ENCODE measurements at places on chromosomes 3 and 15.

- no peak for DNase-seq
Measured at GRCh38 chr3:197748597-197749314, 927 bp upstream of the FYTTD1 start.

DNA sequence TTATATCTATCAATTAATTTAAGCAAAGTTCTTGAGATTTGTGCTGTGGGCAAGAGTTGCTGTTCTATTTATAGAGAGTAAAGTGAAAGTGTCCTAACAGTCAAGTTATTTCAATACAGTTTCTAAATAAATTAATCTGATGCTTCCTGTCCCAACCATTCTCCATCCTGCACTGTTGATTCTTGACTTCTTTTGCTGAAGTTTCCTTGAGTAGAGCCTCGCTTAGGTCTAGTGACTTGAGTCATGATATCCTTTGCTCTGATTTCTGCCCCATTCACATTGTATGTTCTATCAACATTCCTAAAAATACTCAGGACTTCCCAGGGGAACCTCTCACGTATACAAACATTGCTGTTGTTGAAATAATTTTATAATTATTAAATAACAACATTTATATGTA lies 498.4 kb upstream of the ALCAM start:
- DNase-seq: no peak

GRCh38 chr3:70137366-70137765 lies 137.8 kb downstream of the SAMMSON start:
- no peak for DNase-seq

DNA sequence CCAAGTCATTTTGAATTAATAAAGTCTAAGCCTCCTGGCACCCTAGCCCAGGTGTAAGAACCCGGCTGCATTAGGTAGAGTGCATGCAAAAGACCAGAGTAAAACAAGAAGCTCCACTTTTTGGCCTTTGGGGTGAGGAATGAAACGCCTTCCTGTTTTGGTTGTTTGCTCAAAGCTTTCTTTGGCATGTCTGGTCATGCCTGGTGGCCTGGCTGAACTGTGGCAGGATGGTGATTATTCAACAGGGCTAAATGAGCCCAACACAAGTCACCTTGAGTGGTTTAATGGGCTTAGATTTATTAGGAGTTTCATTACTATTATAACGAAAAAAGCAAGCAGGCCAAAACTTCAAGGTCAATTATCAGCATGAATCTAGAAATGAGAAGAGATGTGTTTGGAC lies 40.9 kb upstream of the LDHAL6B start:
- no peak for DNase-seq
